ENCODE measurements at places on chromosomes 12 and 14. TPM values are rescaled to one million over a fixed set of nuclear protein-coding genes. Genes with fewer than 3 reads are reported as not detected.

CLEC12A gene
- not detected for total RNA-seq

SLC15A5 gene
- total RNA-seq: not detected

KRT79 gene
- total RNA-seq: not detected

DPY19L2 gene
- 0.29 TPM for total RNA-seq

RNASE13 gene
- total RNA-seq: not detected

WNT1 gene
- not detected for total RNA-seq

GDF3 gene
- total RNA-seq: 0.96 TPM

SMCO2 gene
- total RNA-seq: not detected

ASPG gene
- total RNA-seq: not detected

KRT71 gene
- not detected for total RNA-seq

HOXC9 gene
- total RNA-seq: 0.19 TPM

BRMS1L gene
- total RNA-seq: 4.7 TPM

TNS2 gene
- total RNA-seq: 50.4 TPM

MYH7 gene
- not detected for total RNA-seq

DPPA3 gene
- not detected for total RNA-seq

GAS2L3 gene
- 21.9 TPM for total RNA-seq

SLC24A4 gene
- total RNA-seq: 0.10 TPM

DAAM1 gene
- total RNA-seq: 60.4 TPM

HCAR2 gene
- total RNA-seq: not detected

KRT8 gene
- total RNA-seq: 12.5 TPM

RASSF9 gene
- 4.3 TPM for total RNA-seq

BBOF1 gene
- 1.6 TPM for total RNA-seq

KRT2 gene
- not detected for total RNA-seq

SMIM41 gene
- total RNA-seq: 0.19 TPM

DACT1 gene
- total RNA-seq: 1.1 TPM

TAS2R8 gene
- total RNA-seq: not detected

All from vein endothelial cell (primary cell).